ENCODE measurements at places on chromosomes 2 and 18.

DNA sequence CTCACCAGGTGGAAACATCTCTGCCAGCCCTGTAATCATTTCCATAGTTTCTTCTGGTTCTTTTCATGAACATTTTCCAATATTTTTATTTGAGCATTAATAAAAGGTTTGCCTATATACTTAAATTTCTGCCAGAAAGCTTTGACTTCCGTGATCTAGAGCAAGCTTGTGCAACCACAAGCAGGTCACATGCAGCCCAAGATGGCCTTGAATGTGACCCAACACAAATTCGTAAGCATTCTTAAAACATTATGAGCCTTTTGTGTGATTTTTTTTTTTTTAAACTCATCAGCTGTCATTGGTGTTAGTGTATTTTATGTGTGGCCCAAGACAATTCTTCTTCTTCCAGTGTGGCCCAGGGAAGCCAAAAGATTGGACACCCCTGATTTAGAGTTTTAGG, 51.6 kb downstream of the NEDD4L start:
- no peak for DNase-seq

DNA sequence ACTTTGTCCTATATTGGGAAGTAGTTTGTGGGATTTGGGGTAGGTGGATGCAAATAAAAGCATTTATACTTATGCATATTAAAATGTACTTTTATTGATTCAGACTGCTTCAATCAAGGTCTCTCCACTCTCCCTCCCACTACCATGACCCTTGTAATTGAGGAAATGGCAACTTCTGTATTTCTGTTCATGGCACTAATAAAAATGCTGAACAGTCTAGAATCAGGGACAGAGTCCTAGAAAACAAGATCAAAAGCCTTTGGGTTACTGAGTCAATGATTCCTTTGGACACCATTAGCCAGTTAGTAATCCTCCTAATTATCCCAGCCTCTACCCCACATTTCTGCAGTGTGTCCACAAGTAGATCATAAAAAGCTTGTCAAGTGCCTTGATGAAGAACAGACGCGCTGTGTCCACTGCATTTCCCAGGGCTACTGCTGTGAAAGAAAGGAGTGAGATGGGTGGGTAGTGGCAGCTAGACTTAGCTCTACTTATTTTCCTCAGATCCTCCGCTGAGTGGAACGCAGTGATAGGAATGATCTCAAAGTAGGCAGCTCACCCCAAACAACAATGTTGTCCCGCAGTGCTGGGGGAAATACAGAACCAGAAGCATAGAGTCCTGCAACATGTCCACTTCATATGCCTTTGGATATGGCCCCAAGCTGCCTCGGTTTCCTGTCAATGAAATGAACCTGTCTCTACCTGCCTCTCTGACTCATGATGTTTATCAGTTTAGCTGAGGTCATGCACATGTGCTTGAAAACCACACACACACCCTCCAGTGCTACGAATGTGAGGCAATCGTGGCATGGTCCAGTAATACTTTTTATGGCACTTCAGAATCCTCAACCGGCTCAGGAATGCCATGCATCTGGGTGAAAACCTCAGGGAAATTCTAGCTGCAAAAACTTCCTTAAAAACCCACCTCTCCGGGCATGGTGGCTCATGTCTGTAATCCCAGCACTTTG, 115.5 kb downstream of the COL6A3 start:
- DNase-seq, result no peak

GRCh38 chr2:78408795-78409118, 616.7 kb upstream of the REG3G start:
- no peak for DNase-seq

DNA sequence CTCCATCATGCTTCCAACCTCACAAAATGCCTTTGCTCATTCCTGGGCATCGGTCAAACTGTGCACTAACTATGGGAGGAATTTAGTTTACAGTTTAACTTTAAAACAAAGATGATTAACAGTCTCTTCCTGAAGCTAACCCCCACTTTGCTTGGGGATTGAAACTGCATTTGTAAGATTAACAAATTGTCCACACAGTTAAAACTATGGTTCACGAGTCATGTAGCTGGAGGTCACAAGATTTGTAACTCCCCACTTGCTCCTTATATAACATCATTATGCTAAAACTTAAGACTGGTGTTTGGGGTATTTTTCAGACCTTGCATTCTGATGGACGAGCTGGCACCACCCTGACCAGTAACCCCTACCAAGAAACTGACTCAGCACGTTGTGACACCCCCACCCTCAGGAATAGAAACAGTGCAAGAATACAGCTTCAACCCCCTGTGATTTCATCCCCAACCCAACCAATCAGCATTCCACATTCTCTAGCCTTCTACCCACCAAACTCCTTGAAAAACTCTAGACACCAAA, 252.3 kb downstream of the MBD5 start:
- no peak for DNase-seq

DNA sequence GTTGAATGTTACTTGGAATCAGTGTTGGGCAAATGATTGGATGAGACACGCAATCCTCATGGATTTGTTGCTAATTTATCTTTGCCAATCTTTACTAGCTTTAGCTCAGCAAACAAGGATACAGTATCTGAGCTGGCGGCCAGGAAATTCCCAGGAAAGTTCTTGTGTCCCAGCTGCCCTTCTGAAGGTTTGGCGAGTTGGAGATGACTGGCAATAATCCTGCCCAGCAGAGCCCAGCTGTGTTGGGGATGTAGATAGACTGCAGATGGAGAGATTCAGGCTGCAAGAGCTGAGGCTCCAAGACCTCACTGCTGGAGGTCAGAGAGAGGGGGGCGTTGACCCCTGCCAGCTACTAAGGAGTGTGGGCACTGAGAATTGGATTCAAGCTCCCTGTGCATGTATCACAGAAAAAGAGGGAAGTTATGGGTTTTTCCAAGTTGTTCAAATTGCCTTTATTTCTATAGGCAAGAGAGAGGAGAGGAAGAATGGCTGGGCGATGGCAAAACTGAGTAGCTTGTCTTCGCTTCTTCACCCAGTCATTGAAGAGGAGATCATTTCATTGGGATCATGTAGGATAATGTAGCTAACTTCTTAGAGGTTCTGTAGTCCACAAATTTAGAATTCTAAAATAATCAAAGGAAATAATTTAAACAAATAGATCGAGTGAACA, 506.8 kb upstream of the LRATD1 start:
- DNase-seq, result no peak

DNA sequence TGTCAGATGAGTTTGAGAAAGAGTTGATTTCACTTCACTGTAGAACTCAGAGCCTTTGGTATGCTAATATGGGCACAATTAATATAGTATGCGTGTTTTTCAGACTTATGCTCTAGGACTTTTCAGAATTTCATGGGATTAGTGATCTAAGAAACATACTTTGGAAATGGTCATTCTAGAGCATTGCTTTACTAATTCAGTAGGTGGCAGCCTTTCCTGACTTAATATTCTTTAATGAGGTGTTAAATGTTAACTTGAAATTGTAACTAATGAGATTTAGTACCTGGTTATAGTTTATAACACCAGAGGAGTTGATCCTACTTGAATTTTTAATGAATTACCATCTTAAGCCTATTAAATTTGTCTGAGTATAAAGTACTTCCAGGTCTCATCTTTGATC, 28.4 kb downstream of the ACTR2 start:
- no peak for DNase-seq

DNA sequence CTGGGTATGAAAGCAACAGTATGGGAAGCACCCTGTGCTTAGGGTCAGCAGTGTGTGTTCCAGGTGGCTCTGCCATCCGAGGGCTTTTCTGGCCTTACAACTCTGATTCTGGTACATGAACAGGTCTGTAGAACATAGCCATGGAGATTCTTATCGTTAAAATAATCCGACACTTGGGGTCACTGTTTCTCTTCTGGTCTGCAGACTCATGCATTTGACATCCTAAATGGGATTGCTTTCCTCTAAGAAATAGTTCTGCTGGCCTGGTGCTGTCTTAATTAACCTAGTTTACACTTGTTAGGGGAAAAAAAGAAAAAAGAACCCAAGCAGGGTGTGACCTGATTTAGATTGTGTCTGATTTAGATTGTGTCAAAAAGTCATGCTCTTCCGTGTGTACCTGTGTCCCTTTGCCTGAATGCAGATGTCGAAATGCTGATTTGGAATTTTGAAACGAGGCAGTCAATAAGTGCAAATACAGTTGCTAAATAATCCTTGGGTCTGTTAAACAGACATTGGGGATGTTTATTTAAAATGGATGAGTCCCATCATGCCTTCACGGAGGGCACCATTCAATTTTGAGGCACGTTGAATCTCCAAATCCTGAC, 59.6 kb downstream of the TRPM8 start:
- DNase-seq, result no peak

DNA sequence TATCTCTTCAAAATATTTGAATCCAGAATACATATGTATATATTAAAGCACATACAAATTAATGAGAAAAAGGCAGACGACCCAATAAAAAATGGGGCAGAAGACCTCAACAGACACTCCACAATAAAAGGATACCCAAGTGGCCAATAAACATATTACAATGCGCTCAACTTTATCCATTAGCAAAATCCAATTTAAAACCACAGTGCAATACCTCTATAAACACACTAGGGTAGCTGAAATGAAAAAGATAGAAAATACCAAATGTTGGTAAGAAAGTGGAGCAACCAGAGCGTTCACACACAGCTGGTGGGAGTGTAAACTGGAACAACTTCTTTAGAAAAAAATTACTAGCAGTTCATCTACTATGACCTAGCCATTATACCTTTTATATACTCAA, 75.3 kb downstream of the CCDC148 start:
- no peak for DNase-seq

- DNase-seq, result no peak
These were observed 42.7 kb upstream of the DYSF start for GRCh38 chr2:71410696-71411095.

DNA sequence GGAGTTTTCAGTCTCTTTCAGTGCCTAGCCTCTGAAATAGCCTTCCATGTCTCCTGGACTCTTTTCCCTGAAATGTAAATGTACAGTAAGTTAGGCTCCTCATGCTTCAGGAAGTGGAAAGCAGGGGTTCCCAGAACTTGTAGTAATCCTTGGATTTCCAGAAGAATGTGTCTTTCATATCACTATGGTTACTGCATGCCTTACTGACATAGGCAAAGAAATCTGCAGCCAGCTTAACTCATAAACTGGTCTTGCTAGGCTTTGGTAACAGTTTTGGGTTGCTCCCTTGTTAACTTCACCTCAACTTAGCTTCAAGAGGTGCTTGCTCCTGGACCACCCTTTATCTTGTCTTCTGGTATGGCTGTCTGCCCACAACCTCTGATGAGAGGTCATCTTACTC, 686.8 kb upstream of the DDX18 start:
- DNase-seq, result no peak

DNA sequence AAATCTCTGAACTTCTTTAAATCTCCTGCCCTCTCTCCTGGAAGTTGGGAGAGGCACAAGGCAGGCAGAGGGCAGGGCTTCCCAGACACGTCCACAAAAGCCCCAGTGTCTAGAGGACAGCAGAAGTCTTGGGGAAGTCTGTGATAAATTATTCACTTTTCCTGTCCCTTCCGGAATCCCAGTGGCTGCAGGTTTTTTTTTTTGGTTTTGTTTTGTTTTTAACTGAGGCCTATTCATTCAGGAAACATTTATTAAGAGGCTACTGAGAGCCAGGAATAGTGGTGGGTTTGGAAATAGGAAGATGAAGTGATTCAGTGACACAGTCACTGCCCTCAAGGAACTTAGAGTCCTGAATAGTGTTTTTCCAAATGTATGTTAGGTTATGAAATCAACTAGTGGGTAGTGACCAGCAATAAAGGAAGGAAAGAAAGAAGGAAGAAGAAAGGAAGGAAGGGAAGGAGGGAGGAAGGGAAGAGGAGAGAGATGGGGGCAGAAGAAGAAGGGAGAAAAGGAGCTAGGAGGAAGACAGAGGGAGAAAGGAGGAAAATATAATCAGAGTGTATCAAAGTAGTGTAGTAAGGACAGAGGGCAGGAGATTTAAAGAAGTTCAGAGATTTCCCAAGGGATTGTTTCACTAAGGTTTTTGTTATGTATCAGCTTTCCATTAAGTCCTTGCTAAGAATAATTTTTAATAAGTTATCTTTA, 98.9 kb upstream of the ZFP36L2 start:
- DNase-seq, result no peak

DNA sequence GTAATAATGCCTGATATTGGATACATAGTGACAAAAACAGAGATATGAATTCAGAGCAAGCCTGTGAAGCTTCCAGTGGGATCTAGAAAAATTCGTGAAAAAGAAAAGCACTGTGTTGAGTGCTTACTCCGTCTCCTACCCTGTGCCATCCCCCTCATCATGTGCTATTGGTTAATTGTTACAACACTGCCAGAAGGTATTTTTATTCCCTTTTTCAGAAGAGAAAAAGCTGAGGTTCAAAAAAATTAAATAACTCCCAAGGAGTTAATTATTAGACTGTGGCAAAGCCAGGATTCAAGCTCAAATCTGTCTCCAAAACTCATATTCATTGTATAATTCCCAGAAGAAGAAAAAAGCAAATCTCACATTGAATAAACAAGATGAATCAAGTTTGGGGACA, 735.5 kb upstream of the ACVR2A start:
- DNase-seq, result no peak

- DNase-seq, result no peak
These were observed 241.2 kb downstream of the ANAPC1 start for GRCh38 chr2:111642586-111643327.
